ENCODE measurements at places on chromosomes 3 and 15.

DNA sequence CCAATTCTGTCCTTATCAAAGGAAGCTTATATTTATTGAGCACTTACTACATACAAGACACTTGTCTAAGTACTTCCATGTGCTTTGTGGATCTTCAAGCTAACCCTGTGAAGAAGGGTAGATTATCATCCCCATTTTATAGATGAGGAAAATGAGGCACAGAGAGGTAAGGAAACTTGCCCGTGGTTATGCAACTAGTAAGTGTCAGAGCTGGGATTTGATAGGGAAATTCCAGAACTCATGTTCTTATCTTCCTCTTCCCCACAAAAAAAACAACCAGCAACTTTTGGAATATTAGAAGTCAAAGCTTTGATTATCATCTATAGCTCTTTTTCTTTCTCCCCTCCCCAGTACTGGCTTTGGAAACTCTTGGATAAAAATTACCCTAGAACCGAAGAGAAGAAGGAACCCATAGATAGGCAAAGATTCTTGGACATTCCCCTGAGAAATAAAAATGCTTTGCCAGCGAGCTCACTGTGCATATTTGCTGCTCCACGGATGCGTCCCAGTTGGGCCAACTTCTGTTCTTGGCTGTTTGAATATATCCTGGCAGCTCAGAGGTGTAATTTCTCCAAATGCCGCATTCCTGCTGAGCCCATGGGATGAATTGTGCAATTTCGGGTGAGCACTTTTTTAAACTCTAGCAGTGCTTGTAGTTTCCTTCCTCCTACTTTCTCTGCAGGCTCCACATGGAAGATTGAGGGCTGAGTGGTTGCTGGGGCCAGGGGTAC is 591.5 kb upstream of the CFAP20DC start:
- no peak for DNase-seq

- DNase-seq: no peak
Measured at GRCh38 chr3:186299327-186299726, 62.7 kb downstream of the DGKG start.

DNA sequence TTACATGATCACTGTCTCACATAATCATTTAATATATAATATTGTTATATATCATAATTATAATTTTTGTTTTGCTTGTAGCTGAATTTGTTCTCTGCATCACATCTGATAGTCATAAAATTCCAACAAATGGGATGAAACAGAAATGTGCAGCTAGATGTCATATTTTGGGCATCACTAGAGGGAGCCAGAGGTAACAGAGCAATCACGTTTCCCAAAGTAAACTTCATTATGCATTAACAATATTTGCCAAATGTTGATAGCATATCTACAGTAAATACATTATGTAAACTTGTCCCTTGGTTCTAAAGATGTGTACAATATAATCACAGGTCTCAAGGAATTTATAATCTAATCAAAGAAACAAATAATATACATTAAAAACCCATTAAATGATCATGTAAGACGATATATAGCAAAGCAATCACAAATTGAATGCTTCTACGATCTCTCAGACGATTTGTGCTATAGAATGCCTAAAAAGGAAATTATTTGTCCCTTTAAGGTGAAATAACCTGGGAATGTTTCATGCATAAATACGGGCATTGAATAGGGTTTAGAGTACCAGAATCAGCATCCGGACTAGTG is 234.2 kb upstream of the MCTP2 start:
- no peak for DNase-seq

DNA sequence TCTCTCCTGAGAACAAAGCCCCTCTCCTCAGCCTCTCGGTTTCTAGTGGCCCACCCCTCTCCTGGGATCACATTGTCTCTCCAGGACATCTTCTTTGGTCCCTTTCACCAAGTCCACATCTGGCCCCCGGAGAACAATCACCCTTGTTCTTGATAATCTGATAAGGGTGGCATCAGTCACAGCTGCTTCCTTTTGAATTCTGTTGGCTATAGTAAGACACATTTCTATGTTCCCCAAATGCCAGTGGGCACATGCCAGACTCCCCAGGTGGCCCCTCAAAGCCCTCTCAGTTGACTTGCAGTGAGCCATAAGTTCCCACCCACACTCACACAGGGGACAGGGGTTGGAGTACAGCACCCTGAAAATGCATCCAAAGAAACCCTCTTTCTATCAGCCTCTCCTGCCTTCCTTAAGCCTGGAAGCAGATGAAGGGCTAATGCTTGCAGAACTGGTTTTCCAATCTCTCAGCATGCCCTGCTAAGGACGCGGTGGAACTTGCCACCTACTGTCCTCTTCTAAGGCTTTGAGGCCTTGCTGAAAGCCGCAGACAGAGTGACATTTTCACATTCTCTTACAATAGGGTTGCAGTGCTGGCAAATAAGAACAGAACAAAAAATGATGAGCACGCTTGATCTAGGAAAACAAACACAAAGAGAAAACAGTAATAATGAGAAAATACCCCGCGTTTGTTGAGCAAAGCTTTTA is 101.3 kb upstream of the SLCO3A1 start:
- DNase-seq: no peak

GRCh38 chr15:35145336-35145735 is 60.2 kb upstream of the NANOGP8 start:
- DNase-seq: no peak

- DNase-seq: no peak
Measured at GRCh38 chr3:31288224-31288623, 244.5 kb upstream of the STT3B start.

DNA sequence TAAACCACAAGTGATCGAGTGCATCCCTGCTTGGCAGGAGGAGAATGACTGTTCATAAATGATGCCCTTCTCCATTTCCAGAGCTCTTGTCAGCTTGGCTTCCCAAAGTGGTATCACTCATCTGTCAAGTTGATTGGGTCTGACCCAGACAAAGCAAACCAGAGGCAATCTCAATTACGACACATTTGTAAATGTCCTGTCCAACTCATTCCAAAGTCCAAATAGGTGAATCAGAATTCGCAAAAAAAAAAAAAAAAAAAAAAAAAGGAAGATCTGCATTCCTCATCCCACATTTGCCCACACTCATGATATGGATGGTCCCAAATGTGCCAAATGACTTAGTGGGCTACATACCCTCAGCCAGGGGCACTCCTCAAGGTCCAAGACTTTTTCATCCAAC is 91.9 kb downstream of the LRRC3B start:
- no peak for DNase-seq

DNA sequence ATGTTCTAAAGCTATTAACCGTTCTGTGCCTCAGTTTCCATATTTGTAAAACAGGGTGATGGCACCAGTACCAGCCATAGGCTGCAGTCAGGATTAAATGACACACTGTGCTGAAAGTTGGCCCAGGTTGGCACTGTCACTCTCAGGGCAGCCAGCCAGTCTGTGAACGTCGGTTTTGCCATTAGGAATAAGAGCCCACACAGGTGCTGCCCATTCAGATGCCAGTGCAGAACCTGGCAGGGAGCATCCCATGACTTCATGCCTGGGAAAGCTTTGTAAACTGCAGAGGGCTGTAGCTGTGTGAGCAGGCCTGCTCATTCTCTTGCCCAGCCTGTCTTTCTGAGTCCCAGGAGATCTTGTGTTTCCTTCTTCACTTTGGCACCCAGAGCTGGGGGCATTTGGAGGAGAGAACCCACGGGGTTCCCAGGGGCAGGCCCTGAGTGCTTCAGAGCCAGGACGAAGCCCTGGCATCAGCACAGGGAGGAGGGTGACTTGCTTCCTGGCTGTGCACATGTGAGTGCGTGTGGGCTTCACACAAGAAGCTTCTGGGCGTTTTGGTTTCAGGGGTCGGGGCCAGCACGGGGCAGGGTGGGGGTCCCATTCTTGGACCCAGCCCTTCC is 46.9 kb downstream of the ZNF710 start:
- DNase-seq: no peak

DNA sequence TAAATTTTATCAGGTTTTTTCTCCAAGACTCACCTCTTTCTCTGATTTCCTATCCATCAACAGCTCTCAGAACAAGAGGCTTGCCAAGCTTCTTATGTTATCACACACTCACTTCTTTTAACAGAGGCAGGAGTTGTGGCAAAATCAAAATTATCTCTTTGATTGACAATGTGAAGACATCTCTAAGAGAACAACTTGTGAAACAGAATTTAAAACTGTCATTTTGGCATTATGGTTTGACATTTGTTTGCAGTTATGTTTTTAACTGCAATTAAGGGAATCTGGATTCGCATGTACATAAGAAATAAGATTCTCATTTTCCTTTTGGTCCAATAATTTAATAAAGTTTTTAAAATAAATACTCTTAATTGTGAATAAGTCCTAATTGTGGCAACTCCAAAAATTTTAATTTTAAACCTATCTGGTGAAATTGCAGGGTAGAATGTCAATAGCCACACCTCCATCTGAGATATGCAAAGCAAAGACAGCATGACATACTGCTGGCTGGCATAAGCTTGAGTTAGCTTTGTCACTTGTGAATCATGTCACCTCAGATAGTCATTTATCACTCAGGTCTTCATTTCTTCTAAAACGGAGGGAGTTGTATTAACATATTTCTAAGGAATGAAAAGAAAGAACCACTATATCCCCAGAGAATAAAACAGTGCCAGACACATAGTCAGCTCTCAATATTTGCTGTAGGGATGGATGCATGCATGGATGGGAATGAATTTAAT is 158.6 kb downstream of the CCNL1 start:
- no peak for DNase-seq

DNA sequence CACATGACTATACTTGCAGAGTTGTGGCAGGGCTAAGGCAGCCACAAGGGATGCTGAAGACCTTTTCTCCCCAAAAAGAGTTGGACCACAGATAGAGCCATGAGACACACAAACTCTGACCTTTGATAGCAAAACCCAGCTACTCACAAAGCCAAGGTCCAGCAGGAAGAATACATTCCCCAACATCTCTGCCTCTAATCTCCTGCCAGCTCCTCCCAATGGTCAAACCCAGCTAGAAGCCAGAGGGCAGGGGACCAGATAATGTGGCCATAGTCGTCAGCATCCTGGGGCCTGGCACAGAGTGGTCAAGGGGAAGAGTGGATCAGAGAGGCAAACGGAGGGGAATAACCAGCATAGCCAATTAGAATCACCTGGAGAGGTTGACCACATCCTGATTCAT is 28.2 kb downstream of the SLC6A1 start:
- no peak for DNase-seq

GRCh38 chr3:39542588-39542988 is 75.1 kb downstream of the MOBP start:
- DNase-seq: no peak

DNA sequence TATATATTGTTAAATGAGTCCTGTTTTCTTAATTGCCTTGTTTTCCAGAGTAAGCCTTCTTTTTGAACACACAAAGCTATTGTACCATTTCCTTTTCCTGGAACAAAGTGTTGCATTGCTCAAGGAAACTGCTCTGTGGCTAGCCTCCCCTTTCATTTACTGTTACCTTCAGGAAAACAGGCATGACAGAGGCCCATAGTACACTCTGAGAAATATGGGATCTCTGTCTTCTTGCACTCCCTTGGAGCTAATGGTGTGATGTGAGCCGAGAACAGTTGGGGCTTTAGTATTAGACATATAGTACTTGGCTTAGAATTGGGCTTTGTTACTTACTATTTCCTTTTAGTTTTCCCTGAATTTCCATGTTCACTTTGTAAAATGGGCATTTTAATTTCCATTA is 193.7 kb downstream of the GHSR start:
- no peak for DNase-seq

DNA sequence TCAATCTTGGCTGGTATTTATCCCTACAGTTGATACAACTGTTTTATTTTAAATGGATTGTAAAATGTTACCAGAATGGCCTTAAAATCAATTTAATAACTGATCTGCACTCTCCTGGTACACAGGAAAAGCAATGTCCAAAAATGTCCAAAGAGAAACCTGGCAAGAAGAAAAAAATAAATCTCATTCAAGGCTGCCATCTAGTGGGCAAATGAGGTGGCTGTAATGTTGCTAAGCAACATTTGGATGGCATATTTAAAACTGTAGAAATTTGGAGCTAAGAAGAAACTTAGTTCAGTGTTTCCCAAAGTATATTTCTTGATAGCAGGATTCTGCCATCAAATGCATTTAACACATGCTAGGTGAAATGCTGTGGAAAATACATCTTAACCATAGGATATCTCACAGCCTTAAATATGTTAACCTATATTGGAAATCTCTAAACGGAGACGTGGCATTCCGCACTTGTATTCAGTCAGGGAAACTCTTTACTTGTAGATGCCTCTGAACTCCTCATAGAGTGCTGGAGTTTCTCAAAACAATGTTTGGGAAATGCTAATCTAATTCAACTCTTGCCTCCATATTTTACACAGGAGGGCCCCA is 216.8 kb downstream of the ERC2 start:
- DNase-seq: no peak

GRCh38 chr3:162743091-162743490 is 1246.5 kb downstream of the OTOL1 start:
- DNase-seq: no peak

GRCh38 chr15:100264994-100265640 is 76.7 kb downstream of the ADAMTS17 start:
- DNase-seq: no peak

DNA sequence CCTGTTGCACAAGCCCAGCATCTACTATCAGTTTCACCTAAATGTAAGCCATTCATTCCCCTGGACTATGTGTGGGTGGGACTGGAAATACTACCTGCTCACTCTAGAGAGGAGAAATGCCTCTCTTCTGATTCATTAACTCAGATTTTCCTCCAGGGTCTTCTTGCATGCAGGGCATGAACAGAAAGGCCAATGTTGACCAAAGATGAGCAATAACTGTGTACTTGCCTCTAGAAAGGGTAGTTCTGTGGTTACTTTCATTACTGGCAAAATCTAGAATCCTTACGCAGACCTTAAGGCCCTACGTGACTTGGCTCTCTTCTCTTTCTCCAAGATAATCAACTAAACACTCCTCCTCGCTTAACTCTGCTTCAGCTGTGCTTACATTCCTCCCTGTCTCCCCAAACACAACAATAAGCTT is 81.4 kb upstream of the PSMD6 start:
- DNase-seq: no peak

- DNase-seq: no peak
Measured at GRCh38 chr15:45023659-45024225, 747 bp downstream of the SORD start.

DNA sequence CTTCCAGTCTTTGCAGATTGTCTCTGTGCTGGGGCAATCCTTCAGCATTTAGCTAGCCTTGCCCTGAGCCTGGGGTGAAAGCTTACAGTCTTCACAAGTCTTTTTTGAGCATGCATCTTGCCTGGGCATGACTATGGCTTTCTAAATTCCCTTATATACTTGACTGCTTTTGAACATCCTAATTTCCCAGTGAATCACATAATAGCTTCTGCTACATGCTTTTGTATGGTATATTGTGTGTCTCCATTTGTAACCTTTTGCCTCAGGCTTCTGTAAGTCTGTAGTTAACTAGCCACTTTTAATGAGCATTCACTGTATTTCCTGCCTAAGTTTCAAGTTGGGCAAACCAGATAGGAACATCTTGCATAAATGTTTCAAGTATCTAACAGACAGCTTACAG is 76.8 kb downstream of the CHCHD4 start:
- DNase-seq: no peak

DNA sequence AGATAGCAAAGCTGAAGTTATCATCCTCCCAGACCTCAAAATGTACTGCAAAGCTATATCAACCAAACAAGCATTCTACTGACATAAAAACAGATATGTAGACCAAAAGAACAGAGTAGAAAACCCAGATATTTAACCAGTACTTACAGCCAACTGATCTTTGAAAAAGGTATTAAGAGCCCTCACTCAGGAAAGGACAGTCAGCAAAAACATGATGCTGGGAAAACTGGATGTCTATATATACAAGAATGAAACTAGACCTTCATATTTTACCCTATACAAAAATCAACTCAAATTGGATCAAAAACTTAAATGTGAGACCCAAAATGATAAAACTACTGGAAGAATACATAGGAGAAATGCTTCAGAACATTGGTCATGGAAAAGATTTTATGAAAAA is 87.5 kb upstream of the MME start:
- no peak for DNase-seq
